ENCODE measurements at places on chromosomes 13 and 19. TPM values are rescaled to one million over a fixed set of nuclear protein-coding genes. Genes with fewer than 3 reads are reported as not detected.

Gene LIM2
- not detected for total RNA-seq

Gene RUBCNL
- total RNA-seq, result 1.5 TPM

Gene CARM1
- 92.6 TPM for total RNA-seq

Gene SIGLECL1
- total RNA-seq, result not detected

Gene CASP14
- total RNA-seq, result not detected

Gene TRPM4
- total RNA-seq, result 106 TPM

Gene IGFLR1
- total RNA-seq, result 2.6 TPM

Gene CEACAM16
- total RNA-seq, result not detected

Gene CGB5
- not detected for total RNA-seq

Gene CKM
- 406 TPM for total RNA-seq

Gene LILRA5
- not detected for total RNA-seq

Gene ATCAY
- 0.25 TPM for total RNA-seq

Gene CEACAM7
- total RNA-seq, result not detected

Gene MAMSTR
- total RNA-seq, result 4.7 TPM
